Activated CD8-positive, alpha-beta memory T cell treated with anti-CD3 and anti-CD28 coated beads, Interleukin-2, amount 50 U/mL, for 48 hours (primary cell): ENCODE measurements at places on chromosomes 5 and 9.

DNA sequence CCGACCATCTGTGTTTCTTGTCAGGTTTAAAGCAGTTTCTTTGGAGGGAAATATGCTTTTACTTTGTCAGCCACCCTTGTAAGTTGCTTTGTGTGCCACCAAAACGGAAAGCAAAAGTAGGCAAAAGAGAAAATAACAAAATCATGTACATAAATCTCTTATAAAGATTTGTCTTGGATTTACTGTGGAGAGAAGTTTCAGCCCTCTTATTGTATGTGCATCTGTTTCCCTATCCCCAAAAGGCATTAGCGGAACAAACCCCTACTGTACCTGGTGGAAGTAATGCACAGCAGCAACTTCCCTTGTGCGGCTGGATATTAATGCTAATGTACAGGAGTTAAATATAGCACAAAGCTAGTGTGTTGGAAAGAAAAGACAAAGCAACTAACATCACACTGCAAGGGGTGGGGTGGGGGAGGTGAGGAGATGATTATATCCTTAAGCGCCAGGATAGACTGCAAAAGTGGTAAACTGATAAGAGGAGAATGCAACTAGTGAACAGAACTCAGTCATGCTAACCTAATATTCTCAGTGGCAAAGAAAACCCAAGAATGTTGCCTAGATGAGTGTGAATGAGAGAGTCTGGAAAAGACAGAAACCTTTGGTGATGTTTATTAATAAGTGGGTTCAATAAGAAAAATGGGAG, 396.5 kb upstream of the MEF2C start:
- DNase-seq, result no peak

DNA sequence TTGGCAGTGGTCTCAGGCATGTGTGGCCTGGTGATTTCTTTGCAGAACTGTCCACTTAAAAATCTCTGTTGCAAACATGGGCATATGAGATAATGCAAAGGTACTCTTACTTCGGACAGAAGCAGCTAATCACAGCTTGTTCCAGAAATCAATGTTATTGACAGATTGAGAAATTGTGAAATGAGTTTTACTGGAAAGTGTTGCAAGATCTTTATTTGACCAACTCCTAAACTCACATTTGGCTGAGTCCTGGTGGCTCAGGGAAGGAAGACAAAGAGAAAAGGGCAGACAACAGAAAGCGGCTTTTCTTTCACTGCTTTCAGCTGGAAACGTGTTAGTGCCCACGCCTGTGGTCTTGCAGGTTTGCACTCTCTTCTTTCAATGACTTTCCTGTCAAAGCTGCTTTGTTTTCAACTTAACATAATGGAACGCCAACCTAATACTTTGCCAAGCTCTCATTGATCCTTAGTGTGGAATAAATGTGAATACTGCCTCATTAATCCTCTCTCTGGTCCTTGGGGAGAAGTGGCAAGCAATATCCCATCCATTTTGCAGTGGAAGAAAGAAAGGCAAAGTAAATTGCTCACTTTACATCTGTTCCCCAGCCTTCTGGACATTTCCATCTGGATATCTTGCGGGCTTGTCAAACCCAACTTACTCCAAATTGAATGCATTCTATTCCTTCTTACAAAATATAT, 586.4 kb downstream of the LRRC70 start:
- DNase-seq, result no peak

GRCh38 chr5:23234197-23234596, 273.2 kb upstream of the PRDM9 start:
- DNase-seq, result no peak

DNA sequence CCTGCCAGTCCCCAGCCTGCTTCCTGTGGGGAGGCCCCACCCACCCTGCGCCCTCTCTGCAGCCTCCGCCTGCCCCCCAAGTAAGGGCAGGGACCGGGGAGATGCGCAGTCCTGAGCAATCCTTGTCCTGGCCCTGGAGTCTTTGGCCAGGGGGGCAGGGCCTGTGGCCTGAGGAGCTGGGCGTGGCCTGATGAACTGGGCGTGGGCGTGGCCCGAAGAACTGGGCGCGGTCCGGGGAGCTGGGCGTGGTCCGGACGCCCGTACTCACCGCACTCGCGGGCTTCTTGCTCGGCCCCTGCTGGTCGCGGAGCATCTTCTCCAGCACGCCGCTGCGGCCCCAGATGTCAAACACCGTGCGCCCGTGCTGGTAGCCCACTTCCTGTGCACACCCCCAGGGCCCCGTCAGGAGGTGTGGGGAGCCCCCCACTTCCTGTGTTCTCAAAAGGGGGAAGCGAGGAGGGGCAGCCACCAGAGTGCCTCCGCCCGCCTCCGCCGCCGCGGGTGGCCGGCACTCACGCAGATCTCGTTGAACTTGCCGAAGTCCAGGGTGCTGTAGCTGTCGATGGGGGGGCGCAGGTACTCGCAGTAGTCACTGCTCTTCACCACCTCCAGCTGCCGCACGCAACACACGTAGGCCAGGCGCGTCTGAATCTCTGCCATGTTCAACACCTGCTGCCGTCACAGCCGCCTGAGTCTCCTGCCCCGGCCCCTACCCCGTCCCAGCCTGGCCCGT, 2.7 kb upstream of the NSMF start:
- peak; percentile 93 for DNase-seq

- no peak for DNase-seq
These were observed 117.6 kb downstream of the SEMA5A start for GRCh38 chr5:9428272-9428671.

DNA sequence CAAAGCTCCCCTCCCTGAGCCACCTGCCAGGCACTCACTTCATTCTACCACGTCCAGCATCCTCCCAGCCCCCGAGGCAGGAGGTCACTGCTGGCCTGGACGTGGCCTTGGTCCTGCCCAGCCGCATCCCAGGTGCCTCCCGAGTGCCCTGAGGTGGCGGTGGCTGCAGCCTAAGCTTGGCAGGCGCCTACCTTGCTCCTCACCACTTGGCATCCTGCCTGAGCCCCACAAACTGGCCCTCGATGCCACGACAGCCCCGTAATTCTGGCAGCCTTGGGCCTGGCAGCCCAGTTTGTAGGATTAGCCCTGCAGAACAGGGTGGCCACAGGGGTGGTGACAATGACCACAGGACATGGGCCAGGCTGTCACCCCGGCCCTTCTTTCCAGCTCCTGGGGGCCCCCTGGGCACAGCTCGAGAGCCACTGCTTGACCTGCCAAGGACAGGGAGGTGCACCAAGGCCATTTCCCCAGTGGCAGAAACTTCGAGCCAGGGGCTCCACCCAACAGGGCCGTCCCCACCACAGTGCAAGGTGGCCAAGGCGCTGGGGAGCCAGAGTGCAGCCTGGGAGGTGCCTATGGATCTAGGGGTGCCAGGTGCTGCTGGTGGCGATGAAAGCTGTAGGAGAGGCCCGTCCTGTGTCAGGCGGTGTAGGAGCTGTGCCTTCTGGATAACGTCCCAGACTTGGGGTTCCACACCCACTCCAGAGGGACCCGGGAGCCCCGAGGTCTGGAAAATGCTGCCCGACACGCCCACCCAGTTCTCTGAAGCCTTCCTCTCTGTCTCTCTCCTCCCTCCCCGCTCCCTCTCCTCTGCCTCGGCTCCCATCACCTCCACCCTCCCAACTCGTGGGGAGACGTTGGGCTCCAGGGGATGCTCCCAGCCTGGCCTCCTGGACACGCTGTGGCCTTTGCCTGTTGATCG, 18.4 kb downstream of the NKD2 start:
- DNase-seq, result no peak

DNA sequence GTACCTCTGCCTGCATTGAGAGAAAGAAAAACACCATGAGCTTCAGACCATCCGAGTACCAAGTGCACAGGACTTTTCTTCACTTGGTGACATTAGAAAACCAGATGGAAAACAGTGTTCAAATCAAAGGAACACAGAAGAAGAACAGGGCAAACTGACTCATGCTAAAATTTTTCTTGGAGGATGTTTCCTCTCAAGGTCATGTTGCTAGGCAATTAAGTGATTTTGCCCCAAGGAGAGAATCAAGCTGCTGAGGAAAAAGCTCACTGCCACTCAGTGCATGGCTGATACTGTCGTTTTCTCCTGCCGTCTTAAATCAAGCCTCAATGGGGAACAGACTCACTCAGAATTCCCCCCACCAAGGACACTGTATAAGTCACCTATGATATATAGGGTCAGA, 57.9 kb upstream of the SIMC1 start:
- DNase-seq, result no peak

DNA sequence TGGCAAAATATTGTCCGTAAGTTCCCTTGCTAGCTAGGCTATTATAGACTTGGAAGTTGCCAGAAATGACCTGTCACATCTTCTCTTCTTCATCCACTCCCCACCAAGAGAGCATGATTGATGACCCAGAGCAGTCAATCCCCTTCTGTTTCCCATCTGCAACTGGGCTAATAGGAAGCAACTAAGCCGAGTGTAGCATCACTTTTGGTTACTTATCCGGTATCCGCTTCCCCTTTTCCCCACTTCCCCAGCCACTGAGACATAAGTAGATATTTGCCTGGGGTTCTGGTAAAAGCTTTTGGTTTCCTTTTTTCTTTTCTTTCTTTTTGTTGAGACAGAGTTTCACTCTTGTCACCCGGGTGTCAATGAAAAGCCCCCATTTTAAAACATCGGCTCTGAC, 29.4 kb upstream of the LIFR start:
- DNase-seq, result no peak

GRCh38 chr9:86464242-86464641, 110.0 kb upstream of the TUT7 start:
- DNase-seq, result no peak

DNA sequence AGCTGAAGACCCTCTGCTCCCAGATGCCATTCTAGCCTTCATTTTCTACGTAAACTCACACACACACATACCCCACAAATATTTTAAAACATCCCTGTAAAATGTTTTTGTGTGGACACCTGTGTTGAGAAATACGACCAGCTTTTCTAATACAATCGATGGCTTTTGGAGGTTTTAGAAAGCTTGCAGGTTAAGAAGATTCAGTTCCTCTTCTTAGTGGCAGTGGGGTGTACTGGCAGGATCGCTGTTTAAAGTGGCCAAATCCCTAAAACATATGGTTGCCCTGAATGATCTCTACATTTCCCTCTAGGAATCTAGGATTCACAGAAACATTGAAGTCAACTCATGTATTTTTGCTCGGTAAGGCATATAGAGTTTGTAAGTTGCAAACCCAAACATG, 236.3 kb downstream of the NSG2 start:
- no peak for DNase-seq

- no peak for DNase-seq
These were observed 267.3 kb downstream of the MLLT3 start for GRCh38 chr9:20355022-20355421.

DNA sequence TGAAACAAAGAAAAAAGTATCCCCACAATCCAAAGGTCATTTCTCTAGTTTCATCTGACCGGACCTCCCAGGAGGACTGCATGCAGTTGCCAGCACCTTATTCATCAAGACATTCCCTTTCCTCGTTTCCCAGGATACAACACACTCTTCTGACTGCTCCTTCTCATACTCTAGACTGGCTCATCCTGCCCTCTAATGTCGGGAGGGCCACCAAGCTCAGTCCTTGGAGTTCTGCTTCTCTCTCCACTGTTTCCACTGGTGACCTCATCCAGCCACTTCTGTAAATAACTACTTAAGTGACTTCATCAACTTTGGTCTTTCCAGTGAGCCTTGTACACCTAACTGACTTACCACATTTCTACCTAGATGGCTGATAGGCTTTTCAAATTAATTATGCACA, 179.1 kb downstream of the EPB41L4A start:
- no peak for DNase-seq

DNA sequence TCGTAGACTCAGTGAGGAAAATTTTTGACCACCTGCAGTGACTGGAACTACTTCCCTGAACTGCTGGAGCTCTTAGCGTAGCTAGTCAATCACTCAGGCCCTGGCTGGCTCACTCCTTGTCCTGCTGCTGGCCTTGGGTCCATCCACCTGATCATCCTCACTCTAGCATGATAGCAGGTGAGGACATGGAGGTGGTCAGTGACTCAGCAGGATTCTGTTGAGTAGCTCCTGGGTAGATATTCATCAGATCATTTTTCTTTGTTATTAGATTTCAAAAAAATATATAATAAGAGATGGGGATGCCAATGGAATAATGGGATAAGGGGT, 25.0 kb upstream of the SEMA4D start:
- DNase-seq, result no peak

GRCh38 chr9:87327575-87328125, 170.0 kb upstream of the DAPK1 start:
- DNase-seq, result no peak

- DNase-seq, result no peak
These were observed 2.0 kb downstream of the S100Z start for GRCh38 chr5:76851728-76852369.

GRCh38 chr9:122800066-122801060, at the start of gene OR1K1:
TSS of gene OR1K1 (plus strand) at chr9:122800123. CDS start at chr9:122800123, 0 bp downstream.
- no peak for DNase-seq

DNA sequence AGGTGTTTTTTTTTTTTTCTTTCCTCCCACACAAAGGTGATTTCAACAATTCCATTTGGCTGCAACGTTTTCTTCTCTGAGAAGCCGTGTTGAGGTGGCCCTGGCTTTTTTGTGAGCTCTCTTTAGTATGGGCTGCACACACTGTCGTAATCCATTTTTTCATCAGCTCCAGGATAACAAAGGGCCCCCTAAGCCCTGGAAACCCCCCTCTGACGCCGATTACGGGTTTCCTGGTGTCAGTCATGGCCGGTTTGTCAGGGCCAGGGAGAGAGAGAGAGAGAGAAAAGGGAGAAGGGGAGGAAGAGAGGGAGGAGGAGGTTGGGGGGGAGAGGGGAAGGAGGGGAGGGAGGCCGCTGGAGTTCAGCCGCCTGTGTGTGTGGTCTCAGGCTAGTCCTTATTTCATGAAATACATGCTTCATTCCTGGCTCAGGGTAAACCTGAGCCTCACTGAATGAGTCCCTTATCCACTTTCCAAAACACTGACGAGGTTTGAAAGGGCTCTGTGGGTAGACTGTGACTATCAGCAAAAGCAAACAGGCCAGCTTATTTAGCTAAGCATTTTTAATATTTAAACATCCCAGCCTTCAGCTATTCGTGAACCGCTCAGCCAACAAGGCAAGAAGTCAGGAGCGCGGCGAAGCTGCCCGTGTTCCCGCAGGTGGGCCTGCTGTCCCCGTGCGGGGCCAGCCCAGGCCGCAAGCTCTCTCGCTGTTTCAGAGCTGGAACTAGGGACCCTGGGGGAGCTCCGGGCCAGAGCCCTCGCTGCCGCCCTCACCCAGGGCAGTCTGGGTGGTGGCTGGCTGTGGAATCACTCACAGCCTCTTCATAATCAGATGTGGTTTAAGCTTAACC, 172.8 kb downstream of the ERCC6L2 start:
- peak; percentile 66 for DNase-seq
